ENCODE measurements at places on chromosomes 5 and 9.

- no peak for DNase-seq
These were observed 169.2 kb upstream of the SPRY4 start for GRCh38 chr5:142493875-142494518.

- no peak for DNase-seq
These were observed 24.0 kb downstream of the HSPA4 start for GRCh38 chr5:133075572-133076536.

DNA sequence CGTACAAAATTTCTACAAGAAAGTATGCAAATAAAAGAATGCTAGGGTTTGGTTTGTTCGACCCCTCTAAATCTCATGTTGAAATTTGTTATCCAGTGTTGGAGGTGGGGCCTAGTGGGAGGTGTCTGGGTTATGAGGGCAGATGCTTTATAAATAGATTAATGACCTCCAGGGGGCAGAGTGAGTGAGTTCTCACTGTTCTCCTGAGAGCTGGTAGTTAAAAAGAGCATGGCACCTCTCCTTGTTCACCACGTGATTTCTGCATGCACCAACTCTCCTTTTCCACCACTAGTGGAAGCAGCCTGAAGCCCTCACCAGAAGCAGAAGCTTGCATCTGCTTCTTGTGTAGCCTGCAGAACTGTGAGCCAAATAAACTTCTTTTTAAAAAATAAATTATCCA lies 50.4 kb upstream of the FAM170A start:
- DNase-seq = no peak

DNA sequence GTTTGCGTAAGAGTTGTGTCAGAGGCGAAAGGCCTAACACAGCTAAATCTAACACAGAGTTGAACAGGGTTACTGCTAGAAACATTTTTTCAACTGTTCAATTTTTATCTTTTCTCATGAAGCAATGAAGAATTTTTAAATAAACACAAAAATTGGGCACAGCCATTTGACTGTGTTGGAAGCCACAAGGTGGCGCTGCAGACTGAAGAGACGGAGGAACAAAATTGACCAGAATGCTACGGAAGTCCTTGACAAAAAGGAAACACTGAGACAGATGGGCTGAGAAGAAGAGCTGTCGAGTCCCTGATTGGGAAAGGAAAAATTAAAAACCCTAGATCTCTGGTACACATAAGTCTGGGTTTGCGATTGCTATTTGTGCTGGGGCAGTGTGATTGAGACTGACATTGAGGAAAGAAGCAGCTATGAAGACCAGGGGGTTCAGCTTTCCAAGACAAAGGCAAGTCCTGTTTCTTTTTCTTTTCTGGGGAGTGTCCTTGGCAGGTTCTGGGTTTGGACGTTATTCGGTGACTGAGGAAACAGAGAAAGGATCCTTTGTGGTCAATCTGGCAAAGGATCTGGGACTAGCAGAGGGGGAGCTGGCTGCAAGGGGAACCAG lies at the start of gene PCDHB9:
Gene PCDHB9, plus strand, starts transcription at position 265 of the 616 bp plus-strand sequence. Its CDS starts 158 bp downstream, at position 423.
- no peak for DNase-seq

GRCh38 chr5:175620527-175620926 lies 37.3 kb upstream of the HRH2 start:
- no peak for DNase-seq

DNA sequence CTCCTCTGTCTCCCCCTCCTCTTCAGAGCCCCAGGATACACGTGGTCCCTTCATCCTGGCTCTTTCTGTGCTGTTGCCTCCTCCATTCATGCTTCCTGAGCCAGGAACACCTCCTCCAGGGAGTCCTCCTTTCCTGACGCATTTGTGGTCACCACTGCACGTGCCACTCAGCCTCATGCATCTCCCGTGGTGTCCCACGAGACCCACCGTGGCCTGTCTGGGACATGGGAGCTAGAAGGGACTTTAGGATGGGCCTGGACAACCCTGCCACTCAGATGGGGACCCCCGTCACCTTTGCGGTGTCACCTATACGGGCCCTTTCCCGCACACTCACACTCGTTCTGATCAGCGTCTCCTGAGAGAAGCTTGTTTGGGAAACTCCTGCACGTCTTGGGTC lies 6.7 kb downstream of the GLIPR2 start:
- DNase-seq = no peak

DNA sequence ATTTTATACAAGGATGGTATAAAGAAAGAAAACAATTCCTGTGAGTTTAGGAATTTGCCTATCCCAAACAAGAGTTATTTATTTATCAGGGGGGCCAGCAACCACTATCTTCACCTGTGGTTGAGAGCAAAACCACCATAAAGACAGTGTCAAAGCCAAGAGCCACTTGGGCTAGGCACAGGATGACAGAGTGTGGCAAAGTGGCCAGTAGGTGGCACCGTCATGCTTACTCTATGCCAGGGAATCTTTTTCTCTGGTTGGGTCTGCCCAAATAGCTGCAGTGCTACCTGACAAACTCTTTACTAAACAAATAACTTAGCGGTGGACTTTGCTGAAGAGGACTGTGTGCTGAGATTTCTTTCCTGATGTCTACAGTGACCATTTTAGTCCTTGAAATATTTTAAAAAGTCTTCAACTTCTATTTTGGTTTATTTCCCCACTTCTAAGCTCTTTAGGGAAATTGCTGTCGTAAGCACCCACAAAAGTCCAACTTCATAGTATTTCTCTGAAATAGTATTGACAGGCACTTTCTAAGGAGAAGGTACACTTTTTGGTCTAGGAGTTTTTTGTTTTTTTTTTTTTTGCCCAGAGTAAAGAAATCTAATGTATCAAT lies 285.0 kb downstream of the RFX3 start:
- DNase-seq = peak; percentile 2

GRCh38 chr9:22645893-22646292 lies 199.3 kb downstream of the DMRTA1 start:
- DNase-seq = no peak

GRCh38 chr9:136744773-136745172 lies 2.0 kb upstream of the LCN10 start:
- no peak for DNase-seq

- no peak for DNase-seq
These were observed 432 bp downstream of the STARD4 start for GRCh38 chr5:111511831-111512374.

DNA sequence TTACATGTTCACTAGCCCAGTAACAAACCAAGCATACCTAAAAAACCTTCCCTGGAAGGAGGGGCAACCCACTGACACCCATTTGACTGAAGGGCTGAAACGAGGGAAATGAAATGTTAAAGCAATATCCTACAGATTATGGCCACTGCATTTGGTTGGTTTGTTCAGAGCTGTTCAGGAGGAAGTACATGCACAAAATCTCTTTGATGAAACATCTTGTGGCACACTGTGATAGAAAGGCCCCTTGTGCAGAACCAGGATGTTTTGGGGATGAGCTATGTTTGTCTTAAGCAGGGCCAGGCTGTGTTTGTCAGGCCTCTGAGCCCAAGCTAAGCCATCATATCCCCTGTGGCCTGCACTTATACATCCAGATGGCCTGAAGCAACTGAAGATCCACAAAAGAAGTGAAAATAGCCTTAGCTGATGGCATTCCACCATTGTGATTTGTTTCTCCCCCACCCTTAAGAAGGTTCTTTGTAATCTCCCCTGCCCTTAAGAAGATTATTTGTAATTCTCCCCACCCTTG lies 467.3 kb upstream of the PIK3R1 start:
- no peak for DNase-seq

DNA sequence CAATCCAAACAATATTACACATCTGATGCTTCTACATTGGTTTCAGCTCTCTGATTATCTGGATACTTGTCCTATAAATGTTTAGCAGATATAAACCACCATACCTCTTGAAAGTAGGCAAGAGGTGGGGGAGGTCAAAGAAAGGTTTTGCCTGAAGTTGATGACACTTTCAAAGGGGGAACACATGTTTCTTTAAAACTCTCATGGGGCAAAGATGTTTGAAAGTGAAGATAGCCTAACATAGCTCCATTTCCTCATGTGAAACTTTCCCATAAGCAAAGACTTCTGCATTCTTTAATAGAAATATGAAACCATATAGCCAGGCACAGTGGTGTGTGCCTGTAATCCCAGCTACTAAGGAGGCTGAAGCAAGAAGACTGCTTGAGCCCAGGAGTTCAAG lies 62.1 kb downstream of the CETN3 start:
- DNase-seq = no peak

DNA sequence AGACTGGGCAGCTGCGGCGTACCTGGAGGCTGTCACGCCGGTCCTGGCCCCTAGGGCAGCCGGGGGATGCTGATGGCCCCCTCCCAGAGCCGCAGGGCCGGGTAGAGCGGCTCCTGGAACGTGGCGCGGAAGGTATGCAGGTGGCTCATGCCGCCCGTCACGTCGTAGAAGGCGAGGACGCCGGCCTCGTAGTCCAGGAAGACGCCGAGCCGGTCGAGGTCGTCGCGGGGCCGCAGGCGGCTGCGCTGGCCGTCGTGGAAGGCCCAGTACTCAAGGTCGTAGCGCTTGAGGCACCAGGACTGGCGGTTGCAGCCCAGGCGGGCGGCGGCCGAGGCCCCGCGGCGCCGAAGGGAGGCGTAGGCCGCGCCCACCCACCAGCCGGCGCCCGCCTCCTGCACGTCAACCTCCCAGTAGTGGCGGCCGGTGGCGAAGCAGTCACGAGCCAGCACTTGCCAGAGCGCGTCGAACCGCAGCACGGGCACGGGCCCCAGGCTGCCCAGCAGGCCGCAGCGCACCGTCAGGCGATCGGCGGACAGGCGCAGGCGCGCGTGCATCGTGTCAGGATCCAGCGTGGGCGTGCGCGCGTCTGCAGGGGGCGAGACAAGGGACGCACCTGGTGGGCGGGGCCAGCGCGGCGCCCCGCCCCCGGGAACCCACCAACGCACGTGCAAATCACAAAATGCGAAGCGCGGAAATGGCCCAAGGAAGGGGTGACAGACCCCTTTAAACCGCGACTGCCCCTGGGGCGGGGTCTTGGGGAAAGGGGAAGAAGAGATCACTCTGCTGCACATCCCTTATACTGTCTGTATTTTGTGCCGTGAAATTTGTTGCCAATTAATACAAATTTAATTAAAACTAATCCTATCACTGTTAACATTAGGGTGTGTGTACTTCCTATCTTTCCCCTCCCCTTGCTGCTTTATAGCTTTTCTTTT lies 31.2 kb downstream of the NANS start:
- DNase-seq = no peak

Data from stimulated activated CD8-positive, alpha-beta memory T cell treated with anti-CD3 and anti-CD28 coated beads, Interleukin-4, amount 100 ng/mL, for 1 hour (primary cell).